ENCODE measurements at places on chromosomes 5 and 9.

DNA sequence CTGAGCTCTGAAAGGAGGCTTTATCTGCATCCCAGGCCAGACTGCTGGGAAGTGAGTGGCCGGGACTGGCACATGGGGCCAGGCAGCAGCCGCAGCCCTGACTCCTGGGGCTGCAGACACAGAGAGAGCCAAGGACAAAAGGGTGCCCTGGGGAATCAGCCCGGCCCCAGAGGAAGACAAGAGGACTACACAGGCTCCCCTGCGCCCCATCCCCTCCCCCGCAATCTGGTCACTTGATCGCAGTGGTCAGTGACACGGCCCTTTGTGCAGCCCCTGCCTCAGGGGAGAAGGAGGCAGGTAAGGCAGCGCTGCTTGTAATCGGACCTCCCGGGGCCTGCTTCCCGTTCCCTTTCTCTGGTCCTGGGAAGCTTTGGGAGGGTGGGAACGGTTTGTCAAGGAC lies 55.5 kb upstream of the FUBP3 start:
- DNase-seq = no peak

DNA sequence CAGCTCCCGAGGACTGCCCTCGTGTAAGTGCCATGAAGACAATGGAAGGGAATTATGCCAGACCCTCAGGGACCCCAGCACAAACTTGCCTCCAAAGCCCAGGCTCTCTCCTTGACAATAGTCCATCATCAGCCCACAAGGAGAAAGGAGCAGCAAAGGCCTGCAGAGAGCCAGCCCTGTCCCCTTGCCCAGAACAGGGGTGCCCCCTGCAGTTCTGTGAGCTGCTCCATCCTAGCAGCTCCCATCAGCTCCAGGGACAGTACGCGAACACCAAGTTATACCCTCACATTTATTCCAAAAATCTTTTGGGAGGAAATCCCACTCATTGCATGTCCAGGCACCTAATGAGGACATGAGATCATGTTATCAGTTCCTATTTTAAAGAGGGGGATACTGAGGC lies 11.1 kb downstream of the BARX1 start:
- DNase-seq = no peak

DNA sequence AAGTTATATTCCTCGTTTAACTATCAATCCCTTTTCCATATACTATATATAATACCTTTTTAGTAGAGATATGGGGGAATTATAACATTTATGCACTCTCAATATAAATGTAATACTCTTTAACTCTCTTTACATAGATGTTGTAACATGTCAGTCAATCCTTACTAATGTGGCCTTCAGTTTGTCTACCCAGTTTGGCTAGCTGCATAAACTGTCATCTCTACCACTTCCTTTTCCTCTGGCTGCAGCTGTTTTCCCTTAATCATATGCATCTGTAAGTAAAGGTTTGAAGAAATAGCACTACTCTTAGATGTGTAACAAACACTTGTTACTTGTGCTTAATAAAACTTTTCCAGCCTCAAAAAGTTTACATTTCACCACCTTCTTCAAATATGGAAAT lies 13.4 kb downstream of the ABHD17B start:
- DNase-seq = no peak

- DNase-seq = peak; percentile 28
Measured at GRCh38 chr9:79763671-79764285, 192.0 kb downstream of the TLE4 start.

GRCh38 chr5:145210020-145210419 lies 625.1 kb downstream of the PRELID2 start:
- DNase-seq = no peak

DNA sequence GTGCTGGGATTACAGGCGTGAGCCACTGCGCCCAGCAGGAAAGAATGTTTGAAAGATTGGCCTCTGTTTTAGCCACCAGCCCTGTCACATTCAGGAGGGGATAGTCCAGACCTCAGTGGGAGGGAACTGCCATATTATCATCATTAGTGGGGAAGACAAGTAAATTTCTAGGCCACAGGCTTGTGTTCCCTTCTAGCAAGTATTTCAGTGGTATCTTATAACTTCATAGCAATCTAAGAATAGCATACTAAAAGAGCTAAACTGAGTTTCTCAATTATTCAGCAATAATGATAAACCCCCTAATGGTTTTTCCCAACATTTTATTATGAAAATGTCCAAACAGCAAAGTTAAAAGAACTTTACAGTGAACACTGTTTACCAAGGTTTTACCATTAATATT lies 30.0 kb downstream of the SLC25A51 start:
- no peak for DNase-seq

DNA sequence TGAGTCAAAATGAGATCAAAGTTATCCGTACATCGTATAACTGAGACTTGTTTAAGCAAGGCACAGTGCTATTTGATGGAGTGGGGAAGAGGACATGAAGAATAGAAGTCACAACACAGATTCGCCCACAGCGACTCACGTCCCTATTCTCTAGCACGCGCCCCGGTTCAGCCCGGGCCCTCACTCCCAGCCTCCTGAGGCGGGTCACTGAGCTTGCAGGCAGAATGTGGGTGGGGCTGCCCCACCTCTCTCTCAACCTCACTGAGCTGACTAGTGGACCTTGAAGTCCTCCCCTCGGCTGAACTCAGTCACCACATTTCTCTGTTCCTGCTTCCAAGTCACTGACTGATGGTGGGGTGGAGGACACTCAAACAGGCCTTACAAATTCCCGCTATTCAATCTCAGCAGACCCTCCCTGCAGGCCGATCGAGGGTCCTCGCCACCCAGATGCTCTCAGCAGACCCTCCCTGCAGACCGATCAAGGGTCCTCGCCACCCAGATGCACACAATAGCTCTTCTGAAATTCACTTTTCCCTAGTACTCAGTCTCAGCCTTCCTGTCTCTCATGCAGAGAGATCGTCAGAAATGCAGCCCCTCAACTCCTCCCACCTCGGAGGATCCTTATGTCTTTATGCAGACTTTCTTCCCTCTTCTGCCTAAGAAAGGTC lies 12.9 kb downstream of the GLDC start:
- DNase-seq = no peak

GRCh38 chr5:72185496-72186329 lies 78.4 kb downstream of the MAP1B start:
- DNase-seq = peak; percentile 89

DNA sequence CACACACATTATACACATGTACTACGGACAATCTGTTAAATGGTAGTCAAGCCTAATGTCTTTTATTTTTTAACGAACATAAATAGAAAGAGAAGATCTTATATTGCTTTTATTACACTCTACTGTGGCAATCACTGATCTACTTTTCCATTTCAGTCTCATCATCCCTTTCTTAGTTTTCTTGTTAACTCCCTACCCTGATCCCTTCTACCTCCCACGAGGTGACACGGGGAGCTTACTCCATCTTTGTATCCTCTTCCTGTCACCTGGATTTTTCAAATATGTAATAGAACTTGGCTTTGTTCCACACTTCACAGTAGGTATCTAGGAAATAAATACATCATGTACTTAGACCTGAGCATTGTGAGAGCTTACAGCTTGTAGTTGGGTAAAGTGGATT lies 211.0 kb downstream of the PIK3R1 start:
- DNase-seq = no peak

- DNase-seq = no peak
Measured at GRCh38 chr5:168056499-168057182, 234.8 kb upstream of the WWC1 start.

All from fibroblast of upper back skin (primary cell).